ENCODE measurements at places on chromosomes 3 and 15.

GRCh38 chr15:48273049-48273448, 58.2 kb upstream of the DUT start:
- no peak for DNase-seq

DNA sequence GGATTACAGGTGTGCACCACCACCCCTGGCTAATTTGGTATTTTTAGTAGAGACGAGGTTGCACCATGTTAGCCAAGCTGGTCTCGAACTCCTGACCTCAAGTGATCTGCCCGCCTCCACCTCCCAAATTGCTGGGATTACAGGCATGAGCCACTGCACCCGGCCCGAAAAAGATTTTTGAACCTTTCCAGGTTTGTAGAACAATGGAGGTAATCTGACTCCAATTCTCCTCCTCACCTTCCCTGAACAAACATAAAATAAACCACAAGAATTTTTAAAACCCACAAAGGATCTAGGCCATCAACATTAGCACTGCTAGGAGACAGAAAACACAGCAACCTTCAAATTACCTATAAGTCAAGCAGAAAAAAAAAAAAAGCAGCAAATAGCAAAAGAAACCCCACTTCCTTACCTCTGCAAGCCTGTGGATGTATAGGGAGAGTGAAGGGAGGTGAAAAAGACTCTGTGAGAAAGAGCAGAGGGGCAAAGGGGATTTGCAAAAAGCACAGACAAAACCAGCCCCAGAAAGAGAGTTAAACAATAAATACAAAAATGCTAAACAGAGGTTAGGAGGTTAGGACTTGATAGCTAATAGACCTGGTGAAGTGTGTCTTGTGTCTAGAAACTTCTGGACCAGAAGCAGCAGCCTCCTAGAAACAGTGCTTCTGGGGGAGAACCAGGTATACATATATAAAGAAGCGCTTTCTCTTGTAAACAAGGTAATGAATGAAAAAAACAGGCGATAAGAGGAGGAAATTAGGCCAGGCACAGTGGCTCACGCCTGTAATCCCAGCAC, 32.1 kb downstream of the TFDP2 start:
- no peak for DNase-seq

GRCh38 chr3:90180096-90180495, 1072.7 kb downstream of the EPHA3 start:
- no peak for DNase-seq

DNA sequence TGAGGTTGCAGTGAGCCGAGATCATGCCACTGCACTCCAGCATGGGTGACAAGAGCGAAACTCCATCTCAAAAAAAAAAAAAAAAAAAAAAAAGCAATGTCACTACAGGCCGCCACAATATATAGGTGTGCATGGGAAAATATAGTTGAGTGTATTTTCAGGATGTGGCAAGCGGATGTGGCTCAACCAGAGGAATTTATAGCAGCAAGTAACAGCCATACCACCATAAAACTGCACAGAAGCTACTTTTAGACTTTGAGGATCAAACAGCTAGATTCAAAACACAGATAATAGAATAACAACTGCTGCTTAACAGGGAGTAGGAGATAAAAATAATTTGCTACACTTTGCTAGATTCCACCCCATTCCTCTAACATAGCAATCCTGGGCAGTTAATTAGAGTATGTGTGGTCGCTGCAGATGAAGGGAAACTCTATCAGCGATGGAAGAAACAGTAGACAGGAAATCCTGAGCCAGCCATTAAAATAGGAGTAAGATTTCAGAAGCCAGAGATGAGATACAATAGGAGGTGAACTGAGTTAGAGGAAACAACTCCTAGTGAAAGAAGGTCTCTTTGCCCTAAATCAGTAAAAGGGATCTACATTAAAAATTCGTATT, 318.7 kb upstream of the STT3B start:
- DNase-seq: no peak

GRCh38 chr3:160451602-160452001, 2.0 kb upstream of the TRIM59 start:
- no peak for DNase-seq

DNA sequence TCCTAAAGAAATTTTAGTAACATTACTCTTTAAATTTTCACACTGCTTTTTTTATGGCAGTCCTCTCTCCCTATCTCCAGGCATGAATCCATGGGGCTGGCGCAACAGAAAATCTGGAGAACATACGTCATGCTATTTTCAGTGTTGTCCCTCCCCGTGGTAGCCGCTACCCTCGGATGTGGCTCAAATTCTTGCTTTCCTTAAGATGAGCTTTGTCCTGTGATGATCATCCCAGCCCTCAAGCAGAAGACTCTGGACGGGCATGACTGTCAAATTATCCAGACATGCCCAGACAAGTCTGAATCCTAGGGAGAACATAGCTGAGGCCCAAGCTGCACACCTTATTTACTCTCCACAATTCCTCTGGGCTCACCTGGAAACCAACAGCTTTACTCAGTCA, 49.1 kb downstream of the FMN1 start:
- no peak for DNase-seq

GRCh38 chr3:177182352-177182751, 14.9 kb downstream of the TBL1XR1 start:
- no peak for DNase-seq

DNA sequence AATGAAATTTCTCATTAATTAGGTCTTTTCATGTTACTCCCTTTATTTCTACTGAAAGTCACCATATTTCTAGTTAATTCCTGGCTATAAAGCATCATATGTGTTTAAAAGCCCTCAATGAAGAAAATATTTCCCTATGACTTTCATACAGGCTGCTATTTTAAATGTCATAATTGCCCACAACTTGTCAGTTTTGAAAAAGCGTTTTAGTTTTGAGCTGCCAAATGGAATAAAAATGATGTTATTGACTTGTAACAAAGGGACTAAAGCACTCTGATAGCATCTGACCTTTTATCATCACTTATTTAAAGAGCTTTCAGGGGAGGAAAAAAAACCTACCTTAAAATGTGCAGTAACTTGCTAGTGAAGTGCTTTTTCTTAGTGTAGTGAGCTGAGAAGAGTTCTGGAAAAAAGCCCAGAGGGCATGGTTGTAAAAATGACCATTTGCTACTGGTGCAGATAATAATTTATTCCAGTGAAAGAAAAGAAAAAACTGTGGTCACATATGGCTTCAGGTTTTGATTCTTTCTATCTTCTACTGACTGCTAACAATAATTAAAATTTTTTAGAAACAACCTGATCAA, 877.2 kb downstream of the CADM2 start:
- DNase-seq: no peak

GRCh38 chr15:58535337-58535736, 103.5 kb downstream of the LIPC start:
- DNase-seq: no peak

DNA sequence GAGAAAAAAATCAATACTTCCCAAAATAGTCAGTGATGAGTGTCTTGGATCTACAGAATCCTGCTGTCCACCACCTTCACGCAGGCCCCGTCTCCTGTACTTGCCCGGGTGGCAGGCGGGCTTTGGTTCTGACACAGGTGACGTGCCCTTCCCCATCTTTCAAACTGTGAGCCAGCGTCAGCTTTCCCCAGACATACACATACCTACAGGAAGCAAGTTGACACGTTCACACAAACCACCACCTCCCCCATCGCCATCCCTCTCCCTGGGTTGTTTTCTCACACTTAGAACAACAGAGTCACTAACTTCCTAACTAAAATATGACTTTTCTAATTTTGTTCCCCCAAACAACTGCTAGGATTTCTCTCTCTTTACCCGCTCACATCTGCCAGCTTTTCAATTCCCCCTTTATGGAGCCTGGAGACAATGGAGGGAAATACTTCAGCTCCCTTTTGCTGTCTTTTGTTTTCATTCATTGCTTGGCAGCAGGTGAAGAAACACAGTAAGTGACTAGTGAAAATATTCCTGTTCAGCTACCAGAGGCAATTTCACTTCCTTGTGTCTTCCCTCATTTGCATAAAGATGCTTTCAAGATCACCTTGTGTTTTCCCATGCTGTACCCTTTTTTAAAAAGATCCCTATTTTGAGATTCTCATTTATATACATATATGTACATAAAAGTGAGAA, 248.3 kb downstream of the SLCO3A1 start:
- no peak for DNase-seq

DNA sequence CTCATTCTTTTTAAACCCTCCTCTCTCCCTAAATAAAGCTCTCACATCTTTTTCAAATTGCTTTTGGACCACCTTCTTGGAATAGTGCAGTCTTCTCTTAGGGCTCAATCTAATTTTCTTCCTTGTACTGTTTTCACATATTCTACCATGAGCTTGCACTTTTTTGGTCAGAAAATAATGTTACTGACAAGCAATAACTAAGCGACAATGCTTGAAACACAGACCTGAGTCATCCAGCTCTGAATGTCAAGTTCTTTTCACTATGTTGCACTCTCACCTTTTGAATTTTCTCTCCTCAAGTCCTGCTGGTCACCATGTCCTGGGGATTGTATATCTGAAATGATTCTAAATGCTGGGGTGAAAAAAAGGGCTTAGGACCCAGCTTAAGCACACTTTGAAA, 8.9 kb downstream of the TNFAIP8L3 start:
- no peak for DNase-seq

GRCh38 chr15:98649472-98650416, 1.4 kb downstream of the IGF1R start:
- peak; percentile 38 for DNase-seq

GRCh38 chr3:177470197-177470941, 273.1 kb upstream of the TBL1XR1 start:
- no peak for DNase-seq

- DNase-seq: no peak
Observed at GRCh38 chr3:36399933-36400332, 19.6 kb downstream of the STAC start.

- DNase-seq: peak; percentile 57
Observed at GRCh38 chr3:155701882-155702465, 42.9 kb downstream of the PLCH1 start.

DNA sequence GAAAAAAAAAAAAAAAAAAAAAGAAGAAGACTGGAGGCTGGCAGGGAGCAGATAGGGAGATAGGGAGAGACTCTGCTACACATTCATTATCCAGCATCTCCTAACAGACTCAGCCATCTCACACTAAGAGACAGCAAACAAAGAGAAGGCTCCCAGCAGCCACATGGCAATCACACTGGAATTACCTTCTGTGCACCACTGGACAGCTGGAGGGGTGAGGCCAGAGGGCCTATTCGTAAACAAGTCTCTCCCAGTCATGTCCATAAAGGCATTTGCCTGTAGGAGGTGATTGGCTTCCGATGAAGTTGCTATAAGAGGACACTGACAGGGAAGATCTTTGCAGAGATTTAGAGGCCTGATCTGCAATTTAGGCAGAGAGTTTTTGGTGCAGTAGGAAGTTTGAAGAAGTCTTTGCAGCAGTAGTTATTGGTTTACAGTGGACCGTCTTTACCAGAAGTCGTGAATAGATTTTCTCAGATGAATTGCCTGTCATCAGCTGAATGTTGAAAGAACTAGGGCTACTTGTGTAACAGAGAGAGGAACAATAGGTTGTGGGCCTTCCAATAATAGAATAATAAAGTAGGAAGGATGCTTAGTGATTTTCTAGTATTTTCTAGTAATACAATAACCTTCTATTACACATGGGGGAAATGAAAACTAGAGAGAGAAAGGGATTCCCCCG, 89.7 kb downstream of the TP63 start:
- no peak for DNase-seq

- no peak for DNase-seq
Observed at GRCh38 chr15:94970096-94970495, 738.7 kb downstream of the MCTP2 start.

- no peak for DNase-seq
Observed at GRCh38 chr3:196115678-196116083, 33.8 kb upstream of the TFRC start.

Measured in CD4-positive, alpha-beta T cell (primary cell).